Stimulated activated CD8-positive, alpha-beta memory T cell treated with anti-CD3 and anti-CD28 coated beads, Interleukin-2, amount 100 ng/mL, for 1 hour (primary cell): ENCODE measurements at places on chromosomes 3 and 15.

- DNase-seq = no peak
These were observed 4.2 kb downstream of the IL17RD start for GRCh38 chr3:57160765-57161538.

DNA sequence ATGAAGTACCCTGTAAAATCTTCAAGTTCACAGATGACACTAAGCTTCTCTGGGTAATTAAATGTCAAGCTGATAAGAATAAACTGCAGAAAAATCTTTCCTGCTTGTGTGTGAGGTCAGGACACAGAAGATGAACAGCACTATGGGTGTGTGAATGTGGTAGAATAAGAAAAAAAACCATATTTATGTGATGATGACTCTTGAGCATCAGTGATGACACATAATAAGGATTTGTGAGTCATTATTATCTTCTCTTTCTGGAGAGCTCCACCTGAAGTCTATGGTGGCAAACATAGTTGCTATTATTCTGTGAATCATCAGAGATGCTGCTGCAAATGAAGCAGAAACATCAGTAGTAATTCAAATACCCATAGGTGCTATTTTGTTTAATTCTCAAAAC, 422.4 kb downstream of the DIPK2A start:
- no peak for DNase-seq

DNA sequence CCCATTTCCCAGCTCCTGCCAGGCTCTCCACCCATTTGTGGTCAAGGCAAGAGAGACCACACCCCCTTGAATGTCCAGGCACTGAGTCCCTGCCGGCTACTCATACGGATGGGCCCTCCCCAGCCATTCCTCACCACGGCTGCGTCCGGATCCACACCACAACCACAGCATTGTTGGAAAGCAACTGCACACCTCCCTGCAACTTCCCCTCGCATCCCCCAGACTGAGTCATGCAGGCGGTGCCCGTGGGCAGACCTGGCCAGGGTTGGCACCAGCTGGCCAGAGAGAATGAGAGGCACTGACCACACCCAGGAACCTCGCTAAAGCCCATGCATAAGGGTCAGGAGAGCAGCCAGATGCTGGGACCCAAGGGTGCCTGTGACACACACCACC, 30.5 kb downstream of the LOXL1 start:
- no peak for DNase-seq

DNA sequence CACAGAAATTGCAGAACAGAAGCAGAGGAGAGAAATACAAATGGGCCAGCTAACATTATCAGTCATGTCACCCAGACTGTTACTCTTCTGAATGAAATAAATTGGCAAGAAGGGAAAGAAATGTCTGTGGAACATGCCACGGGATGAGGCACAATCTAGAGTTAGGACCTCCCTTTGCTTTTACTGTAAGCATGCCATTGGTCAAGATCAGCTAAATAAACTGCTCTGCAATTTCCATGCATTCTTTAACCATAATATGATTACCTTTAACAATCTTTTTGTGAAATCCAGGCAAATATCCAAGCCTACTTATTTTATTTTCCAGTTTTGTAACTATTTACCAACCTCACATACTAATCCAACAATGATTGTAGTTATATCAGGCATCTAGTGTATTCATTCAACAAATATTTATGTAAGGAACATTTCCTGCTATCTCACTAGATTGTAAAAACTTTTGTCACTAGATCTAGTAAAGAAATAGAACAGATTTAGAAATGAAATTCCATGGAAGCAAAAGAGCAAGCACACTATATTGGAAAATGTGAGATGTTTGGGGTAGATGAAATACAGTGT, 383.4 kb downstream of the MECOM start:
- no peak for DNase-seq

DNA sequence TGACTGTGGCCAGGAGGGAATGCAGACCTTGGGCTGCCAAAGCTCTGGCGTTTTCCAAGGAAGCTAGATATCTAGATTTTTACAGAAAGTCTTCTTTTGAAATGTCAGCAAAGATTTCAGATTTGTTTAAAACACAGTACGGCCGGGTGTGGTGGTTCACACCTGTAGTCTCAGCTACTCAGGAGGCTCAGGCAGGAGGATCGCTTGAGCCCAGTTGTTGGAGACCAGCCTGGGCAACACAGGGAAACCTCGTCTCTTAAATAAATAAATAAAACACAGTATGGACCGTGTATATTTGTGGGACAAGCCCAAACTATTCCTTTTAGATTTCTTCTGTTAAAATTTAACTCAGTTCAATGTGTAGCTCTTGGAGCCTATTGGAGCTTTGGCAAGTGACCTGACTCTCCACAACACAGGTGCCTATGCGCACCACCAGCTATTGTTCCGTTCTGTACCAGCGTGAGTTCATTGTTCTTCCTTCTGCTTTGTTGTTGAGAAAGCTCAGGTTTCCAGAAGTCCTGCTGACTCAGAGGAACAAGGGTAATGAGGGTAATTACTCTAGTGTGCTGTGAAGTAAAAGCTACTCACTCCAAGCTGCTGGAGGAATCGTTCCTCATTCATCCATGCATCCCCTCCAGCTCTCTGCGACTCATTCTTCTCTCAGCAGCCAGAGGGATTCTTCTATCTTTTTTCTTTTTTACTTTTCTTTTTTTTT, 73.1 kb upstream of the SLC6A6 start:
- no peak for DNase-seq

DNA sequence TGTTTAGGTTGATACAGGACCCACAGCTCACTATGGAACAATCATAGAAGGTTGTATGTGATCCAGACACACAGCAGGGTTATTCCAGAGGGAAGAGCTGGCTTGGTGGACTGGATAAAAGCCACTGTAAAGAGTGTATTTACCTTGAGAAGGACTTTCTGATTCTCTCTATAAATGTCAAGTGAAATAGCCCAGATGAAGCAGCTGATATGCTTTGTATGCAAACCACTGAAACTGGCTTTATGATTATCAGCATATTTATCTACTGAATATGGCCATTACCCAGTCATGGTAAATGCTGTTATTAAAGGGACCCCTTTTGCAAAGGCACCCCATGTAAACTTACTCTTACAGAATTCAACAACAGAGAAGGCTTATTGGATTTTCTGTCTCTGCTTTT, 28.1 kb downstream of the C3orf80 start:
- no peak for DNase-seq

GRCh38 chr15:79609506-79609905, 177.4 kb downstream of the MINAR1 start:
- no peak for DNase-seq
